ENCODE measurements at places on chromosomes 6 and 20.
A peak's percentile ranks its signal among the peaks of the same experiment; 100 is the strongest.

DNA sequence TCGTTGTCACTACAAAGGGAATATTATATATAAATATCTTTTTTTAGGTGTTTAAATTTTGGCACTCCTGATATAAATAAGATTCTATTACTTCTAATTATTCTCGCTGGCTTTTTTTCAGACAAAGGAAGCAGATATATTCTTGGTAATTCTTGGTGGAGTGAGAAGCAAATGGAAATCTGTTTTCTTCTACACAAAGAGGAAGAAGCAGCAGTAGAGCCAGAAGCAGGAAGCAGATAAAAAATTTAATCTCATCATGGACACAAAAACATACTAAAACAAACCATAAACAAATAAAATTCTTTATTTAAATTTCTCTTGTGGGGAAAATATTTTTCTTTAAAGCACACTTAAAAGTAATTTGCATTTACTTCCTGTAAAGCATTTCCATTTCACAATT is 3.7 kb upstream of the KIAA0319 start:
- no peak for DNase-seq

- no peak for DNase-seq
Observed at GRCh38 chr6:82268301-82268846, 20.8 kb upstream of the IBTK start.

DNA sequence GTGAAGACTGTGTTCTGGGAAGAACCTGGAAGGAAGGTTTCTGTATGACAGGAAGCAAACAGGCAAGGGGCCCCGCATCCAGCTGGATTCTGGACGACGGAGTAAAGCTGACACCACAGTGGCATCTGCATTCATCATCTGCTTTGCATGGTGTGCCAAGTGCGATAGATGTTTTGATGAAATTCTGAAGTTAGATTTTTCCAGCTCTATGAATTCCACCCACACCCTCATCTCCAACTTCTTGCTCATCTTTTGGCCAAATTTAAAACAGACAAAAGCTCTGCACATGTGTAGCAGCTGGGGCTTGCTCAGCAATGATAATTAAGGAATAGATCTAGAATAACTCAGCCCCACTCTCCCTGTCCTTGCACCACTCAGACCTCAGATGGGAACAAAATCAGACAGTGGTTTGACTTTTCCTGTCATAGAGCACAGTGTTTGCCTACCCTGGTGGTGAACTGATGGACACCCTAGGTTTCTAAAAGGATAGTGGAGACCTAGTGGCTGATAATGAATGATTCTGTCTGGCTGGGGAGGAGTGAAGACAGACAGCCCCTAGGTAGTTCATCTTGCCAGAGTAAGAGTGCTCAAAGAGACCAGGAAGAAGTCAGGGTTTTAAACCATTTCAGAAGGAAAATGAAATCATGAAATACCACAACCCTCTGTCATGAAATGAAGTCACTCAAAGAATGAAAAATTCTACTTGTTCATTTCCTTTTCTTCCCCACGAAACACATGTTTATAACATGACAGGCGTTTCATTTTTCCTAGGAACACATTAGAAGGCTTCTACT is 85.8 kb downstream of the BCAS1 start:
- DNase-seq: no peak

GRCh38 chr6:150008588-150008987 is 16.7 kb downstream of the RAET1L start:
- DNase-seq: no peak

DNA sequence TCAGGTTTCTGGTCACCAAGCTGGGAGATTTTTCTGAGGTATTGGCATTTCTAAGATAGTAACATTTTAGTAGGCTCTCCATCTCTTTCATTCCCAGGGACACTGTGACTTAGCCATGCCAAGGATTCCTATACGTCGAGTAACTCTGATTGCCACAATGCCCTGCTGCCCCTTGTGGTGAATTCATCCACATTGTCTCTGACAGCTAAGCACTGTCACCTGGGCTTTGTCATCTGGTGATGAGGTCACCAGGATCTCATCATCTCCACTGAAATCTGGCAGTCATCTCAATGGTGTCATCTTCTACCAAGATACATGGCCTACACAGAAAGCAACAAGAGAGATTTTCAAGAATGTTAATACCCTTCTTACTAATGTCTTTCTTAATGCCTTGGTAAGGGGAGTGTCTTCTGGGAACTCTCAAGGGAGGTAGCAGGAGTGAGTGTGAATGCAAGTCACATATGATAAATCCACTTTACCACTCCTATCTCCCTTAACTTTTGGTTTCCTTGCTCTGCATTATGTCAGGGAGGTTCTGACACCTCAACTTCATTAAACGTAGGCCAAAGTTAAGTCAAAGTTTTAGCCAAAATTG is 246.7 kb downstream of the CD109 start:
- DNase-seq: no peak

DNA sequence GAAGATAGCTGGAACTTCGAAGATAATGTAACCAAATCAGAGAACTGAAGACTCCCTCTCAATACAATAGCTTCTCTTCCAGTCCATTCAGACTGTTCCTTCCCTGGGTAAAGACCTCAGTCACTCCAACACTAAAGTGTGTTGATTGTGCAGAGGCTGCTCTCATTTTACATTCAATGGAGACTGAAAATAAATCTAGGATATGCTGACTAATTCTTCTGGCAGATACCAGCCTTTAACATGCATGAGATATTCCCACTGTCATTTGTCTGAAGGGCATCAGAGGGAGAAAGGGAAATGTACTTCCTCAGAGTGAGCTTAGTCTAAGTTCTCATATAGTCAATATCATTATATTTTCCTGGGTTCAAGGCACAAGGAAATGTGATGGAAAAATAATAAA is 166.4 kb upstream of the IRAK1BP1 start:
- DNase-seq: no peak

GRCh38 chr20:34980543-34981233 is 25.0 kb downstream of the MYH7B start:
- no peak for DNase-seq

GRCh38 chr20:58691773-58692578 is 624 bp upstream of the NPEPL1 start:
- DNase-seq: no peak

GRCh38 chr6:53974941-53975340 is 136.3 kb upstream of the MLIP start:
- no peak for DNase-seq

GRCh38 chr6:152136449-152136825 is 329.0 kb downstream of the ESR1 start:
- DNase-seq: peak; percentile 46

- DNase-seq: no peak
Observed at GRCh38 chr6:132749111-132749510, 8.6 kb downstream of the VNN2 start.

- no peak for DNase-seq
Observed at GRCh38 chr6:101689156-101689555, 295.6 kb downstream of the GRIK2 start.

GRCh38 chr6:44618371-44618770 is 230.9 kb downstream of the CDC5L start:
- DNase-seq: no peak

GRCh38 chr20:18645196-18645745 is 57.4 kb downstream of the DTD1 start:
- DNase-seq: no peak

Data from thyroid gland (tissue), 4 donors.